ENCODE measurements at places on chromosomes 12 and 14. TPM values are rescaled to one million over a fixed set of nuclear protein-coding genes. Genes with fewer than 3 reads are reported as not detected.

ZFYVE21 gene
- polyA plus RNA-seq, result 58.6 TPM

PRPH gene
- 1.1 TPM for polyA plus RNA-seq

GPRC5A gene
- 12.4 TPM for polyA plus RNA-seq

MGST1 gene
- polyA plus RNA-seq, result 35.8 TPM

CCDC177 gene
- 0.14 TPM for polyA plus RNA-seq

JPH4 gene
- polyA plus RNA-seq, result 12.5 TPM

KRT8 gene
- 235 TPM for polyA plus RNA-seq

SLCO1B3 gene
- polyA plus RNA-seq, result not detected

TAMALIN gene
- polyA plus RNA-seq, result 20.4 TPM

ARL6IP4 gene
- 143 TPM for polyA plus RNA-seq

ANG gene
- 3.8 TPM for polyA plus RNA-seq

TAS2R50 gene
- not detected for polyA plus RNA-seq

HNF1A gene
- 20.9 TPM for polyA plus RNA-seq

RNFT2 gene
- 6.1 TPM for polyA plus RNA-seq

RHOJ gene
- polyA plus RNA-seq, result 19.5 TPM

KLRC4 gene
- not detected for polyA plus RNA-seq

KLRC3 gene
- not detected for polyA plus RNA-seq

OR4E2 gene
- polyA plus RNA-seq, result not detected

SDR9C7 gene
- polyA plus RNA-seq, result 0.27 TPM

P2RX7 gene
- 1.4 TPM for polyA plus RNA-seq

ITGA7 gene
- 40.6 TPM for polyA plus RNA-seq

HCAR1 gene
- 3.3 TPM for polyA plus RNA-seq

DBX2 gene
- 0.12 TPM for polyA plus RNA-seq

KRT78 gene
- polyA plus RNA-seq, result not detected

DPPA3 gene
- not detected for polyA plus RNA-seq

ESPL1 gene
- polyA plus RNA-seq, result 10.3 TPM

PROX2 gene
- 1.1 TPM for polyA plus RNA-seq

LGMN gene
- 104 TPM for polyA plus RNA-seq

PRH2 gene
- polyA plus RNA-seq, result 0.45 TPM

KLRC1 gene
- polyA plus RNA-seq, result 0.55 TPM

FOXA1 gene
- polyA plus RNA-seq, result 6.9 TPM

TAS2R8 gene
- not detected for polyA plus RNA-seq

DTX1 gene
- polyA plus RNA-seq, result 11.9 TPM

KRT79 gene
- polyA plus RNA-seq, result not detected

CLEC7A gene
- 3.2 TPM for polyA plus RNA-seq

SYNJ2BP gene
- 41.2 TPM for polyA plus RNA-seq

HHIPL1 gene
- 1.6 TPM for polyA plus RNA-seq

WNT1 gene
- not detected for polyA plus RNA-seq

ZNF84 gene
- polyA plus RNA-seq, result 84.7 TPM

SCNN1A gene
- polyA plus RNA-seq, result 64.3 TPM

CCDC175 gene
- polyA plus RNA-seq, result 1.8 TPM

VCPKMT gene
- polyA plus RNA-seq, result 17.7 TPM

PTCSC3 gene
- polyA plus RNA-seq, result not detected

GLS2 gene
- 2.2 TPM for polyA plus RNA-seq

FOXM1 gene
- polyA plus RNA-seq, result 36.2 TPM

SELPLG gene
- 2.2 TPM for polyA plus RNA-seq

CISTR gene
- not detected for polyA plus RNA-seq

USP44 gene
- polyA plus RNA-seq, result 2.7 TPM

CLEC4D gene
- 0.50 TPM for polyA plus RNA-seq

CCDC197 gene
- not detected for polyA plus RNA-seq

DDX11 gene
- 30.4 TPM for polyA plus RNA-seq

RAD9B gene
- polyA plus RNA-seq, result 1.5 TPM

E2F7 gene
- polyA plus RNA-seq, result 6.2 TPM

KCTD10 gene
- 53.8 TPM for polyA plus RNA-seq

All from left renal pelvis (tissue), 4 donors.